ENCODE measurements at places on chromosomes 3 and 15. TPM values are rescaled to one million over a fixed set of nuclear protein-coding genes. Genes with fewer than 3 reads are reported as not detected.
A peak's percentile ranks its signal among the peaks of the same experiment; 100 is the strongest.

Gene CCDC191
- 12.0 TPM for total RNA-seq

Gene HYKK
- total RNA-seq: 15.0 TPM

Gene GPR171
- 8.7 TPM for total RNA-seq

Gene NDN
- total RNA-seq: 60.2 TPM

Gene WNT5A
- 4.2 TPM for total RNA-seq

- no peak overlapping the region for H3K27ac ChIP-seq
- no peaks in the 10 kb centered on the region for H3K36me3 ChIP-seq
- no peak overlapping the region for H3K4me3 ChIP-seq
- no peaks in the 10 kb centered on the region for H3K4me1 ChIP-seq
Observed at GRCh38 chr15:90823455-90823974, 44.9 kb upstream of the FURIN start.

- DNase-seq: peak; percentile 36
- peaks cover 6% of the 10 kb centered on the region for H3K4me1 ChIP-seq
- peak overlapping the region; percentile 43 for H3K27ac ChIP-seq
- no peaks in the 10 kb centered on the region for H3K27me3 ChIP-seq
Observed at GRCh38 chr3:159852821-159853505, 135.7 kb upstream of the IL12A start.

- no peaks in the 10 kb centered on the region for H3K36me3 ChIP-seq
- H3K27me3 ChIP-seq: no peaks in the 10 kb centered on the region
- H3K4me1 ChIP-seq: no peaks in the 10 kb centered on the region
- peak; percentile 51 for DNase-seq
- H3K27ac ChIP-seq: no peak overlapping the region
- H3K4me3 ChIP-seq: no peak overlapping the region
Observed at GRCh38 chr3:113626503-113627371, 69.7 kb downstream of the USF3 start.

DNA sequence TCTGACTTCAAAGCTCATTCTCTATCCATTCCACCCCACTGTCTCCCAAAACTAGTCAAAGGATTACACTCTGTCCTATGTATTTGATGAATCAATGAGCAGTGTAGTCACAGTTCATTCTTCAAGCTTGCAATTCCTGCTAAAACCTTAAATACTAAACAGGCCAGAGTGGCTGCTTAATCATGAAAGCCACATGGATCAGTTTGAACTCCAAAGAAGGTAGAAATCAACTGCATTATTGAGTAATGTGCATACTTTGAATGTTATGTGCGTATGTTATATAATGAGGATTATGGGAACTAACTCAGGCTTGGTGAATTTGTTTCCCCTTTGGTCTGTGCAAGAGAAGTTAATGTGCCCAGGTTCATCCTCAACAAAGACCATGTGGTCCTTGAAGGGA, 45.4 kb downstream of the PRICKLE2 start:
- H3K36me3 ChIP-seq: no peaks in the 10 kb centered on the region
- H3K4me3 ChIP-seq: no peak overlapping the region
- H3K4me1 ChIP-seq: peaks cover 10% of the 10 kb centered on the region
- no peaks in the 10 kb centered on the region for H3K27me3 ChIP-seq

DNA sequence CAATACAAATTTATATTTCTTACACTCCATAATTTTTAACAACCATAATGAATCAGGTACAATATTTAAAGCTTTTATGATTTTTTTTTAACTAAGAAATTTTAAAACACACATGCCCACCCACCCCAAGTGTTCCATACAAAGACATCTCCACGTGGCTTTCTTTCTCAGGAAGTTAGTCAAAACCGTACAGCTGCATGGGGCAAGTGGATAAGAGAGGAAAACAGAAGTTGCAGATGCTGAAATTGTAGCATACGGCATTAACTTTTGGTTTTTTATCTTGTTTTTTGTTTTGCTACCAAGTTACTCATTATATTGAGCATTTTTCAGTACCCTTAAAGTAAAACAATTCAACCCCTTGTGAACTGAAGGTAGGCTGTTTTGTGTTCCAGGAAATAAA, 14.8 kb downstream of the GNB4 start:
- no peak overlapping the region for H3K27ac ChIP-seq
- no peaks in the 10 kb centered on the region for H3K27me3 ChIP-seq
- no peaks in the 10 kb centered on the region for H3K36me3 ChIP-seq
- H3K4me1 ChIP-seq: no peaks in the 10 kb centered on the region

GRCh38 chr3:17402442-17402841, 340.0 kb downstream of the TBC1D5 start:
- H3K4me3 ChIP-seq: no peak overlapping the region
- no peaks in the 10 kb centered on the region for H3K36me3 ChIP-seq
- H3K4me1 ChIP-seq: no peaks in the 10 kb centered on the region
- DNase-seq: no peak
- H3K27ac ChIP-seq: no peak overlapping the region

- DNase-seq: no peak
- H3K4me1 ChIP-seq: no peaks in the 10 kb centered on the region
- H3K27ac ChIP-seq: no peak overlapping the region
Observed at GRCh38 chr3:131053043-131053859, 26.6 kb downstream of the NEK11 start.

DNA sequence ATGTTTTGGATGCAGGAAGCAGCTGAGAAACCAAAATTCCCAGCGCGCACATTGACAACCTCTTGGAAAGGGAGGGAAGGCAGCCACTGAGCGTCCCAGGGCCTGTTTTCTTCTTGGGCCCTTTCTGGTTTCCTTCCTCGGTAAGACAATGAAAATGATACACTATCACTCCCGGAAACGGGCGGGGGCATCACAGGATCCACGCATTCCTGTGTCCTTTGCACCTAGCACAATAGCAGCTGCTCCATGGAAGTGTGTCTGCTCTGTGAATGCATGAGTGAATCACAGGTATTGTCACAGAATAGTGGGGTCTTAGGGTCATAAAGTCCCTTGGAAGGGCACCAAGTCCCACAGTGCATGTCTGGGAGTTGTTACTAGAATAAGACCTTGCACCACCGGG, 6.3 kb upstream of the ITPKA start:
- H3K4me1 ChIP-seq: peaks cover 1% of the 10 kb centered on the region
- DNase-seq: no peak

- no peak overlapping the region for H3K4me3 ChIP-seq
- no peaks in the 10 kb centered on the region for H3K36me3 ChIP-seq
- H3K27me3 ChIP-seq: no peaks in the 10 kb centered on the region
- no peak overlapping the region for H3K27ac ChIP-seq
Observed at GRCh38 chr3:54857343-54857742, 70.5 kb downstream of the LRTM1 start.

- no peaks in the 10 kb centered on the region for H3K4me1 ChIP-seq
- peak; percentile 17 for DNase-seq
- H3K27me3 ChIP-seq: no peaks in the 10 kb centered on the region
- no peak overlapping the region for H3K27ac ChIP-seq
- H3K4me3 ChIP-seq: no peak overlapping the region
Observed at GRCh38 chr3:131794766-131795388, 239.9 kb downstream of the CPNE4 start.

DNA sequence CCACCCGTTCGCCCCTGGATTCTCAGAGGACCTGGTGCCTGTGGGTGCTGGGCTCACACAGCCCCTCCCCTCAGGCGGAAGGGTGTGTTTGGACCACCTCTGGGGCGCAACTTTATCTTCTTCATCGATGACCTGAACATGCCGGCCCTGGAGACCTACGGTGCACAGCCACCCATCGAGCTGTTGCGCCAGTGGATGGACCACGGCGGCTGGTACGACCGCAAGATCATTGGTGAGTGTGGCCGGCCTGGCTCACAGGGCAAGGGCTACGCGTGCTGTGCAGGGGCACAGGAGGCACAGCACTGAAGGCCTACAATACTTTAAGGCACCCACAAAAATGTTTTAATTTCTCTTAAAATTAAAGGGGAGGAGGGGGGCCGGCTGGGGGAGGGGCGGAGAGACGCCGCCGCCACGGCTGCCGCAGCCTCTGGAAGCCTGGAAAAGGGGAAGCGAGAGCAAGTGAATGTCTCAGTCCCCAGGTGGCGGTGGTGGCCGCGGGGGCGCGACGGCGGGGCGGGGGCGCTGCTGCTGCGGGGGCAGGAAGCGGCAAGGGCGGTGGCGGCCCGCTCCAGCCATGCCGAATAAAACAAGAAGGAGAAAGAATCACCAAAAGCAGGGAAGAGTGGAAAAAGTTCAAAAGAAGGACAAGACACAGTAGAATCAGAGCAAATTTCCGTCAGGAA, 56.8 kb downstream of the DNAH1 start:
- no peaks in the 10 kb centered on the region for H3K27me3 ChIP-seq
- no peak overlapping the region for H3K27ac ChIP-seq
- no peaks in the 10 kb centered on the region for H3K4me1 ChIP-seq
- no peak overlapping the region for H3K4me3 ChIP-seq

DNA sequence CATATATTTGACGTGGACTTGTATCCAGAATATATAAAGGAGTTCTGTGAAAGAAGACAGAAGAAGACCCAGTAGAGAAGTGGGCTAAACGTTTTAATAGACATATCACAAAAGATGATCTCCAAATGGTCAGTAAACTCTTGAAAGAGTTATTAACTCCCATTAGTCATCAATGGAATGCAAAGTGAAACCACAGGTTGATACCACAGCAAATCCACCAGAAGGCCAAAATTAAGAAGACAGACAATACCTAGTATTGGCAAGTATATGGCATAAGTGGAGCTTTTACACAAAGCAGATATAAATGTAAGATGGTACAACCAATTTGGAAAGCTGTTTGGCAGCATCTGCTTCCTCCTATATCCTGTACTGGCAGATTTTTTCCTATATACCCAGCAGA, 6.0 kb downstream of the SPATA16 start:
- no peak for DNase-seq
- no peaks in the 10 kb centered on the region for H3K27me3 ChIP-seq
- H3K4me1 ChIP-seq: no peaks in the 10 kb centered on the region
- no peak overlapping the region for H3K27ac ChIP-seq

DNA sequence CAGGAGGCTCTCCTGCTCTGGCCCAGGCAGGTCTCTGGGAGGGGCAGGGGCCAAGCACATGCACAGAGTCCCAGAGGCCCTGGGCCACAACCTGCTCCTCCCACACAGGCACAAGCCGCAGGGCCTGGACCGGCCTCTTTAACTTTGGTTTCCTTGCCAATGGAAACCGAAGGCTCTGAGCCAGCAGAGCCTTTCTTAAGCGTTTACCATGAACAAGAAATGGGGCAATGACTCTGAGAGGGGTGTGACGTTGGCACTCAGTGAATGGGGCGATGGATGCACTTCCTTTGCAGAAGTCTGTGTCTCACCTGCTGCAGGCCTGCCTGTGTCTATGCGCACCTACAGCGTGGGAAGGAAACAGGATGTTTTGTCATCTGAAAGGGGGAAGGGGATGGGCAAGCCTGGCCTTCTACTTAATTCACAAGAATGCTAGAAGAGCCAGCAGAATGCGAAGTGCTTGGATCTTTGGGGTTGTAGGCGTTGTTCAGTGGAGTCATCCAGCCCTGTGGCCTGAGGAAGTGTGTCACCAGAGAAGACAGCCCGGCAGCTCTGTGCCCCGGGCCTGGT, 41.8 kb downstream of the IFT122 start:
- peak; percentile 28 for DNase-seq
- H3K27me3 ChIP-seq: no peaks in the 10 kb centered on the region
- no peak overlapping the region for H3K4me3 ChIP-seq
- H3K27ac ChIP-seq: no peak overlapping the region

GRCh38 chr3:130854208-130854864, 39.5 kb upstream of the ATP2C1 start:
- no peaks in the 10 kb centered on the region for H3K4me1 ChIP-seq
- DNase-seq: no peak
- H3K36me3 ChIP-seq: no peaks in the 10 kb centered on the region

DNA sequence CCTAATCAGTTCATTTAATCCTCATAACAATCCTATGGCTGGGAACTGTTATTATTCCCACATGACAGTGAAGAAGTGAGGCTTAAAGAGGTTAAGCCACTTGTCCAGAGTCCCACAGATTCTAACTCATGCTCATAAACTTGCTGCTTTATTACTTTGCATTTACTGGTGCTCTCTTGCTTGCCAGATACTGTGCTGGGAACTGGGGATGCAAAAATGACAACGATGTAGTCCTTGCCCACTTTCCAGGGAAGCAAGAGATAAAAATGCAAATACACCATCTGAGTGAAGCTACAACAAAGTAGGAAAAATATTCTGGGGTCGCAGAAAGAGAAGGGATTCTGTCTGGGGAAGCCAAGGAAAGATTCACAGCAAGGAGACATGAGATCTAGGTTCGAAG, 335.0 kb downstream of the VPS13C start:
- no peaks in the 10 kb centered on the region for H3K36me3 ChIP-seq
- DNase-seq: no peak
- no peak overlapping the region for H3K4me3 ChIP-seq
- no peak overlapping the region for H3K27ac ChIP-seq
- no peaks in the 10 kb centered on the region for H3K4me1 ChIP-seq
